ENCODE measurements at places on chromosomes 5 and 9. TPM values are rescaled to one million over a fixed set of nuclear protein-coding genes. Genes with fewer than 3 reads are reported as not detected.

DNA sequence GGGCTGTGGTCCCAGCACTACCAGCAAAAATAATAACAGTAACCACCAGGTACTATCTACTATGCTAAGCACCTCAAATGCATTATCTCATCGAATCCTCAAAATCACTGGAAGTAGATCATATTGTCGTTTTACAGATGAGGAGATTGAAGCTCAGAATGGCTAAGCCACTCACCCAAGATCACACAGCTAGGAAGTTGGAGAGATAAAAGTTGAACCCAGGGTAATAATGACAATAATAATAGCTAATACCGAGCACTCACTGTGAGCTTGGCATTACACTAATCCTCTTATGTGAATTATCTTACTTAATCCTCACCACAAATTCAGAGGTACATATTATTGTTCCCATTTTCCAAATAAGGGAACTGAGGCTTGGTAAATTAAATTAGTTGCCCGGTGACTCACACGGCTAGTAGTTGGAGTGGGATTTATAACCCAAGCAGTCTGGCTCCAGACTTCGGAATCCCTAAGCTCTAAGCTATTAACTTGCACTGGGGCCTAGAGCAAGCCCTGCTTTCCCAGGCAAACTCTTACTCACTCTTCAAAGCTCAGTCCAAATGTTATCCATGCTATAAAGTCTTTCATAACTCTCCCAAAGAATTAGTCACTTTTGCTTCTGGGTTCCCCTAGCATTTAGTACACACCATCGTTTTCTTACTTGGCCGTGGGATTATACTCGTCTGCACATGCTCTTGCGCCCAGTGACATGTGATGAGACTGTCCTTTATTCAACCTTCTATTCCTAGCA, 3.8 kb downstream of the ARSI start:
- no peak for DNase-seq

- DNase-seq = no peak
Observed at GRCh38 chr5:57719216-57719615, 236.6 kb upstream of the ACTBL2 start.

DNA sequence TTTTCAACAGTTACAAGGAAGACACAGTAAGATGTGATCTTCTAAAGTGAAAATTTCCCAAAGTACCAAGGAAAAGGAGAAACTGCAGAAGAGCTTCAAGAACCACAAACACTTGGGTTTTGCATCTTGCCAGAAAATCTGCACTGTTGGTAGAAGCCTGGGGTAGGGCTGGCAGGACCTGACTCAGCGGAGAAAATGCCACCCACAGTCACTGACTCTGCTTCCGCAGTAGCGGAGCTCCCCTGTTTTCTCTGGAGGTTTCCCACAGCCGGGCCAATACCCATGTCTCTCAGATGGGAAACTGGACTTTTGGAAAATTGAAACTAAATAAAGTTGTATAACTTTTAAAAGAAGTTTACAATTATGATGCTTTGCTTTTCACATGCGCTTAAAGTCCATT, 104.2 kb downstream of the MEF2C start:
- no peak for DNase-seq

- no peak for DNase-seq
Observed at GRCh38 chr9:23693374-23693773, 132.7 kb downstream of the ELAVL2 start.

GRCh38 chr5:73170522-73170921, 2.5 kb upstream of the TMEM174 start:
- DNase-seq = peak; percentile 55

- DNase-seq = no peak
Observed at GRCh38 chr5:138289296-138289695, 14.9 kb upstream of the GFRA3 start.

- no peak for DNase-seq
Observed at GRCh38 chr5:116663081-116663480, 88.5 kb upstream of the SEMA6A start.

DNA sequence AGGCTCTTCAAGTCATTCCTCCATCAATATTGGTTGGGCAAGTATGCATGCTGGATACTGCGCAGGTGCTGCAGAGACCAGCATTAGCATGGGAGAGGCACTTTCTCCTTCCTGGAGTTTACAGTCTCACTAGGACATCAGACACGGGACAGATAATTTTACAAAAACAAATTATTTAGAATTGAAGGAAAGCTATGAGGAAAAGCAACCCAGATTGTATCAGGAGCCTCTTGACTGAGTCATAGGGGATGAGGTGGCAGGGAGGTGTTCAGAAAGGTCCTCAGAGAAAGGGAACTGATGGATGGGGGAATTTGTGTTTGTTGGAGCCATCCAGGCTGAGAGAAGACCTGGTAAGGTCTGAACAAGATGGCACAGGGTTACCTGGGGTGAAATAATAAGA, 24.5 kb upstream of the RAB14 start:
- DNase-seq = no peak

Gene SLIT3
- 18.3 TPM for polyA plus RNA-seq

Gene SMARCA2
- polyA plus RNA-seq = 61.1 TPM

Gene PCDHB10
- polyA plus RNA-seq = 2.9 TPM

Gene FREM1
- 10.0 TPM for polyA plus RNA-seq

Gene ADAMTS19
- polyA plus RNA-seq = 4.8 TPM

Gene IFNA2
- polyA plus RNA-seq = not detected

Data from large intestine (tissue), 12 donors.